Sciatic nerve (tissue), 2 donors: ENCODE measurements at places on chromosomes 13 and 19. TPM values are rescaled to one million over a fixed set of nuclear protein-coding genes. Genes with fewer than 3 reads are reported as not detected.

DNA sequence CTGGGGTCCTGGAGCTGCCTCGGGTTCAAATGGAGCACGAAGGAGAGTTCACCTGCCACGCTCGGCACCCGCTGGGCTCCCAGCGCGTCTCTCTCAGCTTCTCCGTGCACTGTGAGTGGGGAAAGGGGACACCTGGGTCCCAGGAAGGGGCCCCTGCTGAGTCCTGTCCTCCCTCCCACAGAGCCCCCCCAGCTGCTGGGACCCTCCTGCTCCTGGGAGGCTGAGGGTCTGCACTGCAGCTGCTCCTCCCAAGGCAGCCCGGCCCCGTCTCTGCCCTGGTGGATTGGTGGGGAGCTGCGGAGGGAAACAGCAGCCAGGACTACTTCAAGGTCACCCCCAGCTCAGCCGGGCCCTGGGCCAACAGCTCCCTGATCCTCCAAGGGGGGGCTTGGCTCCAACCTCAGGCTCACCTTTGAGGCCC is 11.0 kb upstream of the SIGLEC11 start:
- DNase-seq: no peak

FPR1 gene
- total RNA-seq: 15.5 TPM

DNA sequence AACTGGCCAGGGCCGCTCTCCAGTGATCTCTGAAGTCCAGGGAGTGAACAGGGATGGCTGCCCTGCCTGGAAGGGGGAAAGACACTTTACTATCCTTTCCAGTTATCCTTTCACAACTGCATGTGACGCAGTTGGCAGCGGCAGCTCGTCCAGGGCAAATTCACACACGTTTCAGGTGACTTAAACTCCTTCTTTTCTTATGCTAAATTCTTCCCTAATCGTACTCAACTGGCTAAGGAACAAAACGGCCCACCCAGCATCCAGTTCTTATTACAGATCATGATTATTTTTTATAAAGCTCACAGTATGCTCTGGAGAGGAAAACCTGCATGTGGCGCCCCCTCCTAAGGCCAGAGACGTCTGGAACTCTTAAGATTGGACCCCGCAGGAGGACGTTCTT is 767.1 kb downstream of the UQCRFS1 start:
- DNase-seq: no peak

DNA sequence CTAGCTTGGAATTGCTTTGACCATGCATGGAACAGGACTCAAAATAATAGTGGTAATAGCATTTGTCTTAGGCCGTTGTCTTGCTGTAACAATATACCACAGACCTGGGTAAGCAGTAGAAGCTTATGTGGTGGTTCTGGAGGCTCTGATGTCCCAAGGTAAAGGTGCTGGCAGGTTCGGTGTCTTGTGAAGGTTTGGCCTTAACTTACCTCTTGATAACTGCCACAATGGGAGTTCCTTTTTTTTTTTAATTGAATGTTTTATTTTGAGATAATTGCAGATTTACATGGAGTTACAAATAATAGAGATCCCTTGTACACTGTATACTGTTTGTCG is 5.8 kb downstream of the RPL21 start:
- DNase-seq: no peak

CHMP2A gene
- total RNA-seq: 94.6 TPM

GRCh38 chr19:14006766-14007562 is 844 bp upstream of the RFX1 start:
- DNase-seq: peak; percentile 92

- DNase-seq: no peak
Observed at GRCh38 chr13:27708325-27708724, 84.0 kb upstream of the GSX1 start.

DNA sequence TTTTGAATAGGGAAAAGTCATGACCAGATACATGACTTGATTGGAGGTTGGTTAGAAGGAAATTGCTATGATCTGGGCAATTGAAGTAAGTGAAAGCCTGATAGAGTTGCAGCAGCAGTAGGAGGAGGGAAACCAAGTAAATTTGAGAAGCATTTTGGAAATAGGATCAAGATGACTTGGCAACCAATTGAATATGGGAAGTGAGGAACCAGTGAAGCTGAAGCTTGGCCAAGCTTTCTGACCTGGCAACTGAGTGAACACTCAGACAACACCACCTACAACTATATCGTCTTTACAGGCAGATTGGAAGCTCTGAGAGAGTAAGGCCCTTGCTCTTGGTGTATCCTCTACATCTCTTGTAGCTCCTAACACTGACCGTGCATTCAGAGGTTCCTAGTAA is 16.2 kb upstream of the KATNAL1 start:
- DNase-seq: no peak

KMT2B gene
- 41.1 TPM for total RNA-seq

- no peak for DNase-seq
Observed at GRCh38 chr19:14394167-14394566, 12.9 kb downstream of the ADGRE5 start.

DNA sequence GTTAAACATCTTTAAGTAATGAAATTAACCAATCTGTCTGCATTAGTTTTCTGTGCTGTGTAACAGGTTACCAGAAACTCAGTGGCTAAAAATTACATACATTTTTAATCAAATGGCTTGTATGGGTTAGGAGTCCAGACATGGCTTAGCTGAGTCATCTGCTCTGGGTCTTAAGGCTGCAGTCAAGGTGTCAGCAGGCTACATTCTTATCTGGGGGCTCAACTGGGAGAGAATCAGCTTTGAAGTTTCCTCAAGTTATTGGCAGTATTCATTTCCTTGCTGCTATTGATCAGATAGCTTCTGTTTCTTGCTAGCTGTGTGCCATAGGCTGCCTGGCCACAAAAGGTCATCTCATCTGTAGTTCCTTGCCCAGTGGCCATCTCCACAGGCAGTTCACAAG is 1163.0 kb downstream of the DIAPH3 start:
- DNase-seq: no peak

- DNase-seq: no peak
Observed at GRCh38 chr13:52794589-52794988, 53.9 kb downstream of the PCDH8 start.

DNA sequence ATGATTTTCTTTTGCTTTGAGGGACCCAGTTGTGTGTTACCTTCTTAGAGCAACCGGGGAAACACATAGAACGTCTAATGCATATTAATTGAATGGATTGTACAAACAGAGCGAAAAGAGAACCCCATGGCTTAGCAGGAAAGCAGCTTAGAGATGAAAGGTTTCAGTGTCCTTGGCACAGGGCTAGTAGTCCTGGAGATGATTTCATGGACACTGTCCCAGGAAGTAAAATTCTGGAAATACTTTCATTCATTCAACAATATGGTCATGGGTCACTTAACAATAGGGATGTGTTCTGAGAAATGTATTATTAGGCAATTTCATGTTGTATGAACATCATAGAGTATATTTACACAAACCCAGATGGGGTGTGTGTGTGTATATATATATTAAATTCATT is 9.7 kb upstream of the FUT2 start:
- DNase-seq: no peak

DNA sequence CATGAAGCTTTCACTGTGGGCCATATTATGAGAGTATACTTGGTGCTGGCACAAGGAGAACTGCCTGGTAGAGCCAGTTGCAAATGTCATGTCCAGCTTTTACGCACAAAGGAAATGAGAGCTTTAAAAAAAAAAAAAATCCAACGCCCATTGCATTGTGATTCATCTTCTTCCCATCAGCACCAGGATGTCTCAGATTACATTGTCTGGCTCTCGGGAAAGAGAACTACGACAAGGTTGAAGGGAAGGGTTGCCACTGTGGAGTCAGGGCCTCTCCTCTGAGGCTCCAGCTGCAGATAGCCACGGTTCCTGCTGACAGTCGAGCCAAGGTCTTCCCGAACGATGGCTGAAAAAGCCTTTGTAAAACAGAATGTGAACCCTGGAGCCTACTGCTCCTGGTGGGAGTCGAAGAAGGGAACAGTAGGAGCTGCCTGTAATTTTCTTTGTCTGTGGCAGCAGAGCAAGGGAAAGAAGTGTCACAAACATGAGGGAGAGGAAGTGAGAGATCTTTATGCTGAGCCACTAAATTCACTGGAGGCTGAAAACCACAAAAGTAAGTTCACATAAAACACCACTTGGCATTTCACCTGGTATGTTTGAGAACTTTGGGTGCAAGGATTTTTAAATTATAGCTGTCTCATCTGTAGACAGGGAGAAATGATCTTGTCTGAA is 704.7 kb downstream of the DIAPH3 start:
- no peak for DNase-seq

DNA sequence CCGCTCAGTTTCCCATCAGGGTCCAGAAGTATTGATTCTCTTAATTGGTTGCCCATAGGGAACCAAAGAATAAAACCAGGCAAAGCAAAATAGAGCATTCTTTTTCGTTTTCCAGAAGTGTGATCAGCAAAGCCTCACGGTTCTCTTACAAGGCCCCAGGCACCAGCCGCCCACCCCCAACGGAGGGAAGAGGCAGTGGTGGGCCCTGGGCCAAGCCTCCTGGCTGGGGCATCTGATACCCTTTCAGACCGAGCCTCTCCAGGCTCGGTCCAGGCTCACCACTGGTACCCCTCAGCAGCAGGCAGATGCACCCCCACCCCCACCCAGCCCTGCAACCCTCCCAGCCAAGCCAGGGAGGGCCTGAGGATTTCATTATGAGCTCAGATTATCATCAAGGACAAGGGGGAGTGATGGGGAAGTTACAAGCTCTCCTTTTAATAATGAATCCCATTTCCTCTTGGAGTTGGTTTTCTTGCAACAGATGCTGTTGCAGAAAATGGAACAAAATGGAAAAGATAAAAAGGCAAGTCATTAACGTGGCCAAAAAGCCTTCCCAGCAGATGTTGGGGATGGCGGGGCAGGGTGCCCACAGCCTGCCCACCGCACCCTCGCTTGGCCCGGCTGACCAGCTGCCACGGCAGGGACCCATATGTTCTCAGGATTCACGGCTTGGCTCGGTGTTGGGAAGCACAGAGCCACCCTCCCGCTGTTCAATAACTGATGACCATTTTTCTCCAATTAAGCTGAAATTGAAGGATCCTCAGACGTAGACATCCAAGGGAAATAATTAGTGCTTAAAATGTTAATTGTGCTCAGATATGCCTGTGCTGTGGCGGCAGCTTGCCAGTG is 45.9 kb upstream of the KCTD15 start:
- DNase-seq: no peak

DNA sequence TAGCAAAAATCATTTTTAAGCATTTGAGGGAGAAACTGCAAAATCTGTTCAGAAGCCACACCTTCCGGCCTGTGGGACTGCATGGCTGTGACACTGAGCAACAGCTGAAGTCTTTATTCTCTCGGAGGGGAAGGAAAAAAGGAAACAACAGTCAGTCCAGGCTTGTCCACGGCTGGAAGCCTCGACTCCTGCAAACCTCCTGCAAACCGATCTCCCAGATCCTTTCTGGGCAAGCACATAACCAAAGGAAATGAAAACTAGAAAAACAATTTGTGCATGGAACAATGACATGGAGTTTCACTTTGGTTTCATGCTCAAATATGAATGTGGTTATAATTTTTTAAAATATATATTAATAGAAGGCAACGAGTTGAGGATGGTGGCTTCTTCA is 1.0 kb downstream of the COL4A1 start:
- no peak for DNase-seq

DNA sequence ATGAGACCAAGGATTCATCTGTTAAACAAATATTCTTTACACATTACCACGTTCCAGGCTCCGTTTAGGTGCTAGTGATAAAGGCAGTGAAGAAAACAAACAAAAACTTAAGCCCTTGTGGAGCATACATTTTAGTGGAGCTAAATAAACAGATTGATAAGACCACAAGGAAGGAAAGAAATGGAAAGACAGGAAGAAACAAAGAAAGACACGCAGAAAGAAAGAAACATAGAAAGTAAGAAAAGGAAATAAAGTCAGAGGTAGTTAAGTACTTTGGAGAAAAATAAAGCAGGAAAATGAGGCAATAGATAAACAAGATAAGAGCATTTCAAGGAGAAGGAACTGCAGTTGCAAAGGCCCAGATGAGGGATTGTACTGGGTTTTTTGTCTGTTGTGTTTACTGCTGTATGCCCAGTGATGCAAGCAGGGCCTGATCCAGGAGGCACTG is 998 bp downstream of the NFKBIB start:
- no peak for DNase-seq

GRCh38 chr13:101453784-101454201 is 1.3 kb downstream of the ITGBL1 start:
- DNase-seq: no peak

ANGPTL8 gene
- 15.5 TPM for total RNA-seq
